Cortex of kidney (tissue), 1 donor: ENCODE measurements at places on chromosomes 7 and 10.

DNA sequence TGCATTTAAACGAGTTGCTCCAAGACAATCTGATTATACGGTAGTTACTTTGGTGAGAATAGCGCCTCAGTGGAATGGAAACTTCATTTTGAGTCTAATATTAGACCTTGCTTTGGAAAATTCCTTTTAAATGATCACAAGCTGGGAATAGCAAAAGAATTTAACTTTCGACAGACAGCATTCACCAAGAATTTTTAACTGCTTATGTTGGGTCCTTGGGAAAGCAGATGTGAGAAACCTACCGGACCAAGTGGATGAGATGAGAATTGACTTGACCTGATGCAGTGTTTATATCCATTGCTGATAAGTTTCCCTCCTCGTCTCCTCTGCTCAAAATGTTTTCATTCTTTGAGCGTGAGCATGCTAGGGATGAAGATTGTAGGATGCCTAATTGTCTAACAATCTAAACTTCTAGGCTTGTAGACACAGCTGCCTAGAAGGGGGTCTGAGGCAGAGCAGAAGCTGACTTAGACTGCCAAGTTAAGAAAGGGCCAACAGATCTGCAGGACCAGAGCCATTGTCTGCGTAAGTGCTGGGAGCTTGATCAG is 126.9 kb downstream of the CNNM2 start:
- no peak for DNase-seq

DNA sequence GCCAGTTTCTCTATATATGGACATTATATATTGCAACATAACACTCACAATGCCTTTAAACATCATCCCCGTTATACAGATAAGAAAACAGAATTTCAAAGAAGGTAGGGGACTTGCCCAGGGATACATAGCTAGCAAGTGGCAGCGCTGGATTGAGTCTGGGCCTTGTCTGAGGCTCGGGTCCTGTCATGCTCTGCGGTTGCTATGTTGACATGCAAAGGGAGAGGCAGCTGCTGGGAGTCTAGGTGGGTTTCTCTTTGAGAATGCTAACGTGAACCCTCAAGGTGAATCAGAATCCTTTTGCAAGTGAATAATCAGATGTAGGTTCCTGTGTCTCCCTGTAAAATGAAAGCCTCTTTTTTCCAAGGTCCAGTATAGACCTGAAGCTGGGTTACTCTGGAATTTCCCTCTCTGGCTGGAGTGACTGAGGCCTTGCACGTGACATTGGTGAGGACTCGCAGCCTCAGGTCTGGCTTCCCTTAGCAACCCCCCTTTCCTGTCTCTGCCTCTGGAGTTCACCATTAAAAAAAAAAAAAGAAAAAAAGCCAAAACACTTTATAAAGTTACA is 38.9 kb downstream of the TCF7L2 start:
- DNase-seq: no peak

DNA sequence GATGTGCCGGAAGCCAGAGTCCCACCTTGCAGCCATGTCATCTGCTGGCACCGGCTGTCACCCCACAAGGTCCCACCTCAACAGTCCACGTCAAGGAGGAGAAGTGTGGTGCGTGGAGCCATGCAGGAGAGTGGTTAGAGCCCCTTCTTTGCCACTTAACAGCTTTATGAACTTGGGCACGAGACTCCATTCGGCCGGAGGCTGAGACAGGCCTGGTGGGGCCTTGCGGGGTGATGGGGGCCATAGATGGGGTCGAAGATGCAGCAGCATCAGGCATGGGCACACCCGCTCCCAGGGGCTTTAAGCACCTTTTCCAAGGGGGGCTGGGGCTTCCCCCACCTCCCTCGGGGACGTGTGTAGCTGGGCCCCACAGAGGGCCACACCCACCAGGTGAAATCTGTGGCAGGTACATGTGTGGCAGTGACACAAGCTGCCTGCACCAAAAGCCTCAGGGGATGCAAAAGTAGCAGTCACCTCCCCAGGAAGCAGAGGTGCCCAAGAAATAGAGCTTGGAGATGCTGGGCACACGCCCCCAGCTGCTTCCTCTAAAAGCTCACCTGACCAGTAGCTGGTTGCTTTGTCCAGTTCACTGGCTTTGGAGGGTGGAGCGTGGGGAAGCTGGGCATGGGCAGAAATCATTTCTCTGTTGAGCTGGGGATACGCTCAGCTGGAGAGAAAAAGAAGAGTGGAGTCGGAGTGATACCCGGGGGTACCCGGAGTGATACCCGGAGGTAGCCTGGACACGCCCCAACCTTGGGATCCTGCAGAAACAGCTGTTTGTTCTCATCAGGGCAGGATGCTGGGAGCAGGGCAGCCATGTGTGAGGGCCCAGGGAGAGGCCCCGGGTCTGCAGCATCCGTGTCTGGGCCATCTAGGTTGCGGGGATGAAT is 199.8 kb downstream of the EBF3 start:
- DNase-seq: no peak

DNA sequence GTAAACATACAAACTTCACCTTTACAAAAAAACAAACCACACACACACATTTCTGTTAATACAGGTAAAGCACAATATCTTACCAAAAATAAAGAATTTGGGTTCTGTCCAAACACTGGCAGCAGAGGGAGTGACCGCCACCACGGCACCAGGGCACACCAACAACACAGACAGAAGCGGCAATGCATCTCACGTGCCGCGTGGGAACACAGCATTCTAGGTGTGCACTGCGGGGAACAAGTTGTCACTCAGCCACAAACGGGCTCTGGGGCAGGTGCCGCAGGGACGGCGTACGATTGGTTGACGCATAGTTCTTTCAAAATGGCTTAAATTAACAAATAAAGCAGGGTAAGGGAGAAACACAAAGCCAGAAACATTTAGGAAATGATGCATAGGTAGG is 22.3 kb downstream of the PDGFA start:
- DNase-seq: no peak

- DNase-seq: no peak
Observed at GRCh38 chr7:129494041-129494440, 8.3 kb upstream of the SMKR1 start.

- no peak for DNase-seq
Observed at GRCh38 chr10:78327778-78328591, 294.3 kb downstream of the RPS24 start.
